ENCODE measurements at places on chromosomes 7 and 10. TPM values are rescaled to one million over a fixed set of nuclear protein-coding genes. Genes with fewer than 3 reads are reported as not detected.

DNA sequence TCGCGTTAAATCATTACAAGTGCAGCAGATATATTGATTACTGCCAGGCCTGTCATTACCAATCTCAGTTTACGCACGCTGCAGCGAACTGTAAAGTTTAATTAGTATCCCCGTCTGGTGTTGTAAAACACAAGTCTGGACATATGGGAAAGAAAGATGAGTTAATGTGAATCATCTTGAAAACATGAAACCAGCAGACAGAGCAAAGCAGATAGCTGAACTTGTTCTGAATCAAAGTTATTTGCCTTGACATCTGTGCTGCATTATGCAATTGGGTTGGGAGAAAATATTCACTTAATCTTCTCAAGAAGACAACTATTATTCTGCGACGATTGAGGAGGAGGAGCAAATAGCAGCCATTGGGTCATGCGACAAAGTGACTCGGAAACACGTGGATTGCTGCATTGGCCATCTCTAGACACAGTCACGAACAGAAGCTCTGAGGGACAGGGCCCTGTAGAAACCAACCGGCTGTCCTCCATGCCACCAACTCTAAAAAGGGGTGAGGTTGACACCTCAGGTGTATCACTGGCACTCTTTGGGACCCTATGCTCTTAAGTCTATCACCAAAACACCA is 156.3 kb upstream of the C7orf33 start:
- no peaks in the 10 kb centered on the region for H3K4me1 ChIP-seq
- no peak overlapping the region for H3K27ac ChIP-seq
- no peak for DNase-seq
- H3K4me3 ChIP-seq, result no peak overlapping the region
- H3K36me3 ChIP-seq, result peaks cover 3% of the 10 kb centered on the region

DNA sequence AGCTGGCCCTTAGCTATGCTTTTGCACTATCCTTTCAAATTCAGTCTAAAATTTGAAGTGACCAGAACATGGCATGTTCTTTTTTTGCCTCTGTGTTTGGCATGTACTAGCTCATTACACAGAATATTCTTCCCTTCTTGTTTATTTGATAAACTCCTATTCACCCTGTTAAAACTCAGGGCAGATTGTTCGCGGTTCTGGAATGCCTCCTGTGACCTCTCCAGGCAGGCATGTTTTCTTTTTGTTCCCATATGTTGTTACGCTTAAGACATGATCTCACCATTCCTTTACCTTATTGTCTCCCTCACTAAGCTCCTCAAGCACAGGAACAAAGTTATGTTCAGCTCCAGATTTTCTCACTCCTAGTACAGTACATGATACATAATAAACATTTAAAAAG is 181.7 kb downstream of the CCSER2 start:
- peak overlapping the region; percentile 0 for H3K27ac ChIP-seq
- H3K4me1 ChIP-seq, result no peaks in the 10 kb centered on the region
- no peaks in the 10 kb centered on the region for H3K27me3 ChIP-seq
- DNase-seq, result no peak

- H3K4me1 ChIP-seq, result peaks cover 55% of the 10 kb centered on the region
- no peaks in the 10 kb centered on the region for H3K27me3 ChIP-seq
- peaks cover 13% of the 10 kb centered on the region for H3K36me3 ChIP-seq
- peak overlapping the region; percentile 40 for H3K4me3 ChIP-seq
- no peak for DNase-seq
Observed at GRCh38 chr10:69096045-69096444, 8.1 kb downstream of the SRGN start.

GRCh38 chr7:150978126-150978789 is at the start of gene KCNH2:
Gene KCNH2 (minus strand): TSS chr7:150978321. CDS start chr7:150977913, 408 bp downstream.
- H3K27ac ChIP-seq, result peak within 1 kb of the TSS; percentile 15
- H3K36me3 ChIP-seq, result no peaks in the 10 kb centered on the region
- H3K4me3 ChIP-seq, result peak within 1 kb of the TSS; percentile 85
- DNase-seq, result peak; percentile 36
- H3K27me3 ChIP-seq, result peaks cover 52% of the 10 kb centered on the region

DNA sequence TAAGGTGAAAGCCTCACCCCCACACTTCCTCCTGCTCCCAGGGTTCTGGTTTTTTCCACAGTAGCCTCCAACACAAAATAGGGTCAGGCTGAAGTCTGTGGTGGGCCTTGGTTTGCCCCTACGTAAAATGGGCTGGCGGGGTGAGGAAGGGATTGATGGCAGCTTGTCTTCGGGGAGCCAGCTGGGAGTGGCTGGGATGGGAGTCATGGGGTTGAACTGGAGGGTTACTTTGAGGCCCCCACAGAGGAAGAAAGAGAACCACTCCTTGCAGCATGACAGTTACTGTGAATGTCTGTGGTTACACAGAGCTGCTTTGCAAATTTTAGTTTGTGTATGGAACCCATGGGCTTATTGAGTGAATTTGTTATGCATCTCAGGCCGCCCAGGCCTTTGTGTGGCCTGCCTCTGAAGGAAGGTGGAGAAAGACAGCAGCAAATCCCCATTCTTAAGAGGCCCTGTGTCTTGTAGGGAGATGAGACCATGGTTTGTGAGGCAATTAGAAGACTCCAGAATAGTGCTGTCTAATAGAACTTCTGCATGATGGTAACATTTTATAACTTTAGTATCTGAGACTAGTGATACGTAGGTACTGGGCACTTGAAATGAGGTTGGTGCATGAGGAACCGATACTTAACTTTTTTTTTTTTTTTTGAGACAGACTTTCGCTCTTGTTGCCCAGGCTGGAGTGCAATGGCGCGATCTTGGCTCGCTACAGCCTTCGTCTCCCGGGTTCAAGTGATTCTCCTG is 8.1 kb downstream of the TRIM8 start:
- no peaks in the 10 kb centered on the region for H3K27me3 ChIP-seq
- H3K4me1 ChIP-seq, result peaks cover 76% of the 10 kb centered on the region
- peak overlapping the region; percentile 88 for H3K4me3 ChIP-seq
- H3K27ac ChIP-seq, result peak overlapping the region; percentile 75
- peaks cover 11% of the 10 kb centered on the region for H3K36me3 ChIP-seq

DNA sequence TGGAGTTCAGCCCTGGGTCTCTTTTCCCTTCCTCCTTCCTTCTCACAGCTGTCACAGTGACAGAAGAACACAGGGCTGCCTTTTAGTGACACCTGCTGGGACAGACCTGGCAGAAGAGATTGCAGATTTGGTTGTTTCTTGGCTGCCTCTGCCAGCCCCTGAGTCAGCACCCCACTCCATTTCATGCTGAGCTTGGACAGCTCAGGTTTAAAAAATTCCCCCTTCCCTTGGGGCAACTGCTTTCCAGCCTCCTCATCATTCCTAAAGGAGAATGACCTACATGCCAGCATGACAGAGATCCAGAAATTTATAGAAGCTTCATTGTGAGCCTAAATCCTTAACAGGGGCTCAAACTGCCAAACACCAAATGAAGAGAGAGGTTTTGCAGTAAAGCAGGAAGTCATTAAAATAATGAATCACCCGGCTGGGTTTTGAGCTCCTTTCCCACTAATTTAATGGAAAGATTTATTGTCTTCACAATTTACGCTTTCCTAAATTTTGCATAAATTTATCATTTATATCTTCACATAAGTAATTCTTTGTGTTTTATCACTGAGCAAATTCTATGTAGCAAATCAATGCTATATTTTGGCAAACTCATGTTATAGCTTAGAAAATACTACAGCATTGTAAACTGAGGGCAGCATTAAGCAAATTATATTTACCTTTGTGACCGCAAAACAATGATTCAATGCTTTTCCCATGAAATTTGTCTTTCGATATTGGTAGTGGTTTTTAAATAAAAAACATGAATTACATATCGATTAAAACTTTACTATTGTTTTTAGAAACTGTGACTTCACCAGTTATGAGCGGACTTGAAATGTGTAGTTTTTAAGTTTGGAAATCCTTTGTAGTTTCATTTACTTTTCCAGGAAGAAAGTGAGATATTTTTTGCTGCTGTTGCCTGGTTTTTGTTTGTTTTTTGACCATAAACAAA is 399.5 kb upstream of the ANKRD30A start:
- no peaks in the 10 kb centered on the region for H3K27me3 ChIP-seq
- no peak for DNase-seq
- H3K27ac ChIP-seq, result no peak overlapping the region
- no peaks in the 10 kb centered on the region for H3K4me1 ChIP-seq
- no peaks in the 10 kb centered on the region for H3K36me3 ChIP-seq
- H3K4me3 ChIP-seq, result no peak overlapping the region

DNA sequence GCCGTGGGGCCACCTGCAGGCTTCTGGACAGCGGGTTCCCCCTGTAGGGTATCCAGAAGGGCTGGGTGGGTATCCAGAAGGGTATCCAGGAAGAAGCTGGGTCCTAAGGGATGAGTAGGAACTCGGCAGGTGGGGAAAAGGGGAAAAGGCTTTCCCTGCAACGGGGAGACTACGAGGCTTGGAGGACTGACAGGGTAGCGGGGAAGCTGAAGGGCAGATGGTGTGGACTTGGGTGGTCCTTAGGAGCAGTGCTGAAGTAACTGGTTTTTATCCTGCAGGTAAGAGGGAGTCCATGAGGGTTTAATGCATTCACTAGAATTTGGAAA is 525 bp downstream of the UBE2D4 start:
- H3K36me3 ChIP-seq, result peaks cover 5% of the 10 kb centered on the region
- H3K27ac ChIP-seq, result peak overlapping the region; percentile 90
- no peak for DNase-seq
- peaks cover 47% of the 10 kb centered on the region for H3K4me1 ChIP-seq
- H3K4me3 ChIP-seq, result peak overlapping the region; percentile 98
- no peaks in the 10 kb centered on the region for H3K27me3 ChIP-seq

DNA sequence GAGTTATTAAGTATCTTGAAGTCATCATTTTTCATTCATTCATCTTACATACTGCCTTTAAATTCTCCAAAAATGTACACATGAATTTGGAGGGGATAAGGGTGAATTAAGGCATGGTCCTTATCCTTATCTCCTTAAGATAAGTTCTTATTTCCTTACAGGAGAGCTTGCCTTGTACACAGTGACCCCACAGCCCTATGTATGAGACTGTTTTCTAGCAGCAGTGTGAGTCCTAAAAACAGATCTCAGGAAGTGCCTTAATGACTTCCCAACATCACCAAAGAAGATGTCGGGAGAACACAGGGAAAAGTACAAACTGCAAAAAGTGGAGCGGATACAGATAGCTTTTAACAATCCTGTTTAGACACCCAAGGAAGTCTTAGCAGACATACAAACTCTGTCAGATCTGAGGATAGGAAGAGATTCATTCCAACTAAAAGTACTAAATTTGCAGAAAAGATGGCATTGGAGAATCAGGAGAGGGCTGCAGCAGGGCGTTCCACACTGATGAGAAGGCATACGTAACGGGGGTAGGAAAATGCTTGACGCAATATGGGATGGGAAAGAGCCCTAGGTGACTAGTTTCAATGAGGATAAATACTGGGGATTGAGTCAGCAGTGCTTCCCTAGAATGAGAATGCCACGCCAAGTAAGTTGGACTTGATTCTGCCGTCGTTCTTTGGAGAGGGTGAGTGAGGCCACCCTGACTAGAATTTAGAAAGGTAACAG is 570.2 kb downstream of the PARD3 start:
- no peak overlapping the region for H3K27ac ChIP-seq
- H3K36me3 ChIP-seq, result no peaks in the 10 kb centered on the region
- no peak overlapping the region for H3K4me3 ChIP-seq

DNA sequence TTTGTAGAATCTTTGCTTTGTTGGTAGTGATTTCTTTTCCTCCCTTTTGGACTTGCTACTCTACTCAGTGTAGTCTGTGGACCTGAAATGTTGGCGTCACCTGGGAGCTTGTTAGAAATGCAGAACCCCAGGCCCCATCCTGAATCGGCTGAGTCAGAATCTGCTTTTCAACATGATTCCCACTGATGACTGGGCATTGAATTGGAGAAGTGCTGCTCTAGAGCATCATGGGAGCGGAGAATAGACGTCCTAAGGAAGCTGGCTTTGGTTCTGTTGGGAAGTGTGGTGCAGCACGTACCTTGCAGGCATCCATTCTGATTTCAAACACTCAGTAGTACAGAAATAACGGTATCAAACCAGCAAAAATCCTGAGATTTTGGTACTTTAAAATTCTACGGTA is 54.7 kb downstream of the RBM33 start:
- peaks cover 54% of the 10 kb centered on the region for H3K4me1 ChIP-seq
- DNase-seq, result no peak
- H3K27me3 ChIP-seq, result no peaks in the 10 kb centered on the region
- no peak overlapping the region for H3K4me3 ChIP-seq
- H3K36me3 ChIP-seq, result peaks cover 20% of the 10 kb centered on the region

Gene LRCH4
- 154 TPM for total RNA-seq

Gene PTN
- total RNA-seq, result not detected

Gene DPP6
- not detected for total RNA-seq

Gene SPDYE2
- not detected for total RNA-seq
